ENCODE measurements at places on chromosomes 3 and 15.

DNA sequence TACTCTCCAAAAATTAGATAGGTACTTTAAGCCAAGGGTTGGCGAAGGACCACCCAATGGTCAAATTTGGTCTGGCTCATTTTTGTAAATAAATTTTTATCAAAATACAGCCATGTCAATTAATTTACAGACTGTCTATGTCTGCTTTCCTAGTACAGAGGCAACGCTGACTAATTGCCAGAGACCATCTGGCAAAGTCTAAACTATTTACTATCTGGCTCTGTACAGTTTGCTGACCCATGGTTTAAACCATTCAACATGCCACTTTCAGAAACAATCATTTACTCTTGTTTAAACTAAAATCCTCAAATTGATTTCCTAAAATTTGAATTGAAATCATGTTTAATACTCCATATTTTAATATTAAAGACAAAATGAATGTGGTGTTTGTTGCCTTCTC, 25.9 kb downstream of the CBLB start:
- DNase-seq: no peak

GRCh38 chr3:45137656-45138181, 8.5 kb downstream of the CDCP1 start:
- no peak for DNase-seq

GRCh38 chr3:32354362-32354778, 37.3 kb upstream of the CMTM7 start:
- no peak for DNase-seq

GRCh38 chr15:92906563-92907081, 6.5 kb downstream of the CHD2 start:
- DNase-seq: no peak

GRCh38 chr3:97967966-97968365, 4.3 kb downstream of the RIOX2 start:
- DNase-seq: no peak

DNA sequence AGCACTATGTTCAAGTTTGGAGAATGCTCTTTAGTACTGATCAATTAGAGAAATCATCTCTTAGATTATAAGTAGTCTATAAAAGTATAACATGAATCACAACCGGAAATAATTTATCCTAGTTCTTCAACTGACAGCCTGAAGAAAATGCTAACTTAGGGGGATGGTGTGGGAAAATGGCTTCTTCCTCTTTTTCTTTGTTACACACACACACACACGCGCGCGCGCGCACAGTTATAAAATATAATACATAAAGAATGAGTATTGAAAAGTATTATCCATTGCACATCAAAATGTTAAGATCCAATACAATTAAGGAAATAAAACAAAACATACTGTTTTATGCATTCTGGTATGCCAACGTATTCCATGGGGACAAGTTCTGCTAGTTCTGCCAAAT, 11.2 kb upstream of the GTF2A2 start:
- DNase-seq: no peak

DNA sequence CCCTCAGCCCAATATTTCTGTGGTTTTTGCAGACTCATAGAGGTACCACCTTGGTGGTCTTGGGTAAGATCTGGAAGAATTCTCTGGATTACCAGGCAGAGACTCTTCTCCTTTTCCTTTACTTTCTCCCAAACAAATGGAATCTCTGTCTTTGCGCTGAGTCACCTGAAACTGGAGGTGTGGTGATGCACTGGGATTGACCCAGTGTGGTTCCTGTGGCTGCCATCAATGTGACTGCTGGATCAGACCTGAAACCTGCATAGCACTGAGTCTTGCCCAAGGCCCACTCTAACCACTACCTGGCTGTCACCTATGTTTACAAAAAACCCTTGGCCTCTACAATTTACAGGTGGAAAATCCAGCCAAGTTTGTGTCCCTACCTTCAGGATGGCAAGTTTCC, 295.3 kb downstream of the RBMS3 start:
- DNase-seq: no peak

DNA sequence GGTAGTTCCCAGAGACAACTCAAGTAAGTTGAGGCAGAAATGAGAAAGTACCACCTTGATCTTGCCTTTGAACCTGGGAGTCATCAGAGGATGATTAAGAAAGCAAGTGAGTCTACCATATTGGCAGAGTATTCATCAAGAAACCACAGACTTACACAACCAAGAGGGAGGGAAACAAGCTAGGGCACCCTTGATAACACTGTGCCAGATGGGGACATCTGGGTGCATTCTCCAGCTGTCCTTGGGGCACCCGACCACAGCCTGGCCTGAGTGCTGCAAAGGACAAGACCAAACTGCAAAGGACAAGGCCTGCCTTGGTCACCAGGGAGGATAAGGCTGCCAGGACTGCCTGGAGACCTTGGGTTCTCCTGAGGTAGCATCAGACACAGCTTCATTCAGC, 553.6 kb downstream of the EPHB1 start:
- DNase-seq: no peak

DNA sequence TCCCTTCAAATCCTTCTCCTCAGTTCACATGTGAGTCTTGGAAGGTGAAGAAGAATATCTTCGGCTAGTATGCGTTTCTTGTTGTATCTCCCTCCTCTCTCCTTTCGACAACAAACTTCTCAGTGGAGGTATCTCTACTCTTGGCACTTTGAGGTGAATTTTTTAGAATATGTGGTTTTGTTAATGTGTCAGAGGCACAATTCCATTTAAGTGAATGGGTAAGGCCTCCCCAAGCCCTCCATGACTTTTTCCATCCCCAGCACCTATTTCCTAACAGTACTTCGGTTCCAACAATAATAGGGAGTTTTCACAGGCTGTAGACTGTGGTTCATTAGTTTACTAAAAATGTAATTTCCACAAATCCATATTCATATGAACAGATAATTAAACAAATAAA, 74.2 kb downstream of the TM4SF4 start:
- DNase-seq: no peak

- no peak for DNase-seq
These were observed 123.2 kb downstream of the ARNT2 start for GRCh38 chr15:80527406-80527805.

DNA sequence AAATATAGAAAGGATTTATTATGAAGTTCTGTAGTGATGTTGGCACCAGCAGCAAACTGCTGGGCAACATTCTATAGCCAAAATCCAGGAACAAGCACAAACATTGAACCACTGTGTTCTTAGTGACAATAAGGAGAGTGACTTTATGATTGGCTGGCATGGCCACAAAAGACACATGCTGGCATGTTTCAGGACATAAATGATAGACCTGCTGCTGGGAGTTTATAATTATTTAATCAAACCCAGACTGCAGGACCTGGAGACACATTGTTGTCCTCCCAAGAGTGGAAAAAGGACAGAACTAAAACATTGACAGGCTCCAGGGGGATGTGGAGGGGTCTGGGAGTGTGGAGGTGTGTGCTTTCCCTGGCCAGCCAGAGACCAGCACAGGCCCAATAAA, 255.3 kb upstream of the LRTM1 start:
- DNase-seq: no peak

GRCh38 chr15:93195109-93195508, 106.1 kb upstream of the RGMA start:
- no peak for DNase-seq

- DNase-seq: no peak
These were observed 452.5 kb downstream of the RAP2B start for GRCh38 chr3:153614563-153614962.

GRCh38 chr3:32045091-32045915, 61.1 kb upstream of the GPD1L start:
- no peak for DNase-seq

DNA sequence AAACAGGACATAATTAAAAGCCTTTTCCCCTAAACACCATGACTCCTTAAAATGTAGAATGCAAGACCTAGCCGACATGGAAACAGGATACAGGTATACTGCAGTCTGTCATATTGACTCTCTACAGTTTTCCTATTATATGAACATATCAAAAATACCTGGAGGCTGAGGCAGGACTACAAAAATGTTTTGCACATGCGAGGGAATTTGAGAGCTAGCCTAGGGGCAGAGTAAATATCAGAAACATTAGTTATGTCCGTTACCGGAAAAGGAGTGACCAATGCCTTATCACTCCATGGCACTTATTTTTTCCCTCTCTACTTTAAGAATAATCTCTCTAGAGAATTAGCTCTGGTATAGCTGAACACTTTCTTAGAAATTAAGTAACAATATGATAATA, 732.3 kb downstream of the TUSC7 start:
- DNase-seq: no peak

DNA sequence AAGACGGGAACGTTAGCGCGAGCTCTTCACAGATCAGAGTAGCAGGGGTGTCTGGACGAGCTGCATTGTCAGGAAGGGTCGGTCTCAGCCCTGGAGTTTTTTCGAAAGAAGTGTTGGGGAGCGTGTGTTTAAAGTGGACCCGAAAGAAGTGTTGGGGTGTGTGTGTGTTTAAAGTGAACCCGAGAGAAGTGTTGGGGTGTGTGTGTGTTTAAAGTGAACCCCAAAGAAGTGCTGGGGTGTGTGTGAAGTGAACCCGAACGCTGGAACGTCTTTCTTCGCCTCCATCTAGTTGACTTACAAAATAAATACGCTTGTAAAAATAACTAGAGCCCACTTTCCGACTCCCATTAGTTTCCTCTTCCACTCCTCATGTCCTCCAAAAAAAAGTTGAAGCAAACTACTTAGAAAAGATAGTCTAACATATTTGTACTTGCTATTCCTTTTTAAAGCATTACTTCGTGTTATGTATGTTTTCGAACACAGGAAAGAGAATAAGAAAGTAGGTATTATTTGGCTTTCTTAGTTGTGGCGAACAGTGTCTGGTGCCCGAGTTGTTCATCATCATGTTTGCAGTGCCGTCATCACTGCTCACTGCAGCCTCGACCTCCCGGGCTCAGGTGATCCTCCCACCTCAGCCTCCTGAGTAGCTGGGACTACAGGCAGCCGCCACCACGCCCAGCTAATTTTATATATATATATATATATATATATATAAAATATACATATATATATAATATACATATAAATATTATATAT, 1.0 kb downstream of the LRCH3 start:
- DNase-seq: peak; percentile 11

DNA sequence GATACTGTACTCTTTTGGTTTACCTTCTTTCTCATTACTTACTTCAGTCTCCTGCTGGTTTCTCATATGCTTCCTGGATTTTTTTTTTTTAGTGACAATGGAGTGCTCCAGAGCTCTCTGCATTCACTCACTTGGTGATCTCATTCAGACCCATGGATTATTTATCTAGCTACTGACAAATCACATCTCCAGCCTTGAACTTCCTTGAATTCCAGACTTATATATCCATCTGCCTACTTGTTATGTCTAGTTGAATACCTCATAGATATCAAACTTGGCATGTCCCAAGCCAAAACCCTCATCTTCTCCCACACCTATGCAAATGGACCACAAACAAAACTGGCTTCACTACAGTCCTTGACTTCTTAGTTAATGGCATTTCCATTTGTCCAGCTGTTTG, 234.7 kb upstream of the ZPLD1 start:
- DNase-seq: no peak

GRCh38 chr3:123375014-123375940, 73.6 kb downstream of the ADCY5 start:
- DNase-seq: no peak

DNA sequence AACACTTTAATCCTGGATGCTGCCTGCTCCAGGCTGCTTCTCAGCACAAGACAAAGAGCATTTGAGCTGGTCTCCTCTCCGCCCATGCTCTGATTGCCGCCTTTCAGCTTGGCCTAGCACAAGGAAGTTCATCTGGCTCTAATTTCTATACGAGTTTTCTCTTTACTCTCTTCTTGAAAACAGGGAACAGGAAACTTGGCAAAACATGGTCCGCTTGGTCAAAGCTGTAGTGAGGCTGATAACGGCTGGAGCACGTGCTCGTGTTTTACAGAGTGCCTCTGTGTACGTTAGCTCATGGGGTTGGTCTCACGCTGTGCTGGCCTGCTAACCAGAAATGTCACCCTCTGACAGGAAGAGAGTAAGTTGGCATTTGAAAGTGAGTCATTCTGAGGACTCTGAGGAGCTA, 19.2 kb downstream of the RARRES1 start:
- no peak for DNase-seq

- DNase-seq: no peak
These were observed 41.7 kb upstream of the MBNL1 start for GRCh38 chr3:152227027-152227426.

- no peak for DNase-seq
These were observed 19.6 kb upstream of the GPR156 start for GRCh38 chr3:120304616-120305015.

GRCh38 chr3:71536376-71536965, 47.1 kb downstream of the FOXP1 start:
- no peak for DNase-seq

DNA sequence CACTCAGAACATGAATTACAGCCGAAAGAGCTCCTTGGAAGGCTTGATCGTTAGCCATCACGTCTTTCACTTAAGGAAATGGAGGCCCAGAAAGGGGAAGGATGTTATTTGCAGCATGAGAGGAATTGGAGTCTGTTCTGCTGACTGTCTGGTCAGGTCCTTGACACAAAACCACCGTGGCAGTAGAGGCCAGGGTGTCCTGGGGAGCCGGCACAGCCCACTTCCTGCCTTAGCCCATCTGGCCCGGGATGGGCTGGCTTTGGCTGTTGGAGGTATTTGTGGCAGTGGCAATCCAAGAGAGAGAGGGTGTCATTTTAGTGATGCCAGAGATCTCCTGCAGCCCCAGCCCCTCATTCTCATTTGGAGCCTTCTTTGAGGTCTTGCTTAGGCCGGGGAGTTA, 37.4 kb downstream of the ST6GAL1 start:
- no peak for DNase-seq

DNA sequence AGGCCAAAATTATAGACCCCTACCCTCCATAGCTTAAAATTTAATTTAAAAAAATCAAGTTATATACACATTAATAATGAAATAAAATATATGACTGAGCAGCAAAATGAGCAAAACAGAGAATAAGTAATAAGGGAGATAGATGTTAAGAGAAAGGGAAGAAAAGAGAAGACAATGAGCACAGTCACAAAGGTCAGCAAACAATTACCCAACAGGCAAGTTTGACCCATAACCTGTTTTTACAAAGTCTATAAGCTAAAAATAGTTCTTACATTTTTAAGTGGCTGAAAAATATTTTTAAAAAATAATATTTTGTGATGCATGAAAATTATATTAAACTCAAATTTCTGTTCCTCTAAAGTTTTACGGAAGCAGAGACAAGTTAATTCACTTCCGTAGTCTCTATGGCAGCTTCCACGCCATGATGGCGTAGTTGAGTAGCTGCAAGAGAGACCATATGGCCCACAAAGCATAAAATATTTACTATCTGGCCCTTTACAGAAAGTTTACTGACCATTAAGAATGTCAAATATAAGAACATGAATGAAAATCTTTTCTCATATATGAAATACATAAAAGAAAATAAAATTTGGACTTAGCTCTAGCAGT, 47.5 kb downstream of the ACAP2 start:
- DNase-seq: no peak

GRCh38 chr3:31581660-31582059, 48.9 kb downstream of the STT3B start:
- no peak for DNase-seq

- no peak for DNase-seq
These were observed 175.3 kb downstream of the XXYLT1 start for GRCh38 chr3:195095704-195096036.

GRCh38 chr15:57595011-57595866, 3.5 kb downstream of the MYZAP start:
- no peak for DNase-seq

Measured in Jurkat, Clone E6-1 (cell line).